Gastrocnemius medialis (tissue), 4 donors: ENCODE measurements at places on chromosomes 5 and 9. TPM values are rescaled to one million over a fixed set of nuclear protein-coding genes. Genes with fewer than 3 reads are reported as not detected.

The PCDHGA12 gene
- 2.0 TPM for total RNA-seq

The SIL1 gene
- 52.6 TPM for total RNA-seq

The CAPSL gene
- total RNA-seq = not detected

GRCh38 chr5:122149321-122150090 lies 20.2 kb downstream of the ZNF474 start:
- no peak for DNase-seq

The TAF11L10 gene
- not detected for total RNA-seq

The PCDHA3 gene
- 0.07 TPM for total RNA-seq

DNA sequence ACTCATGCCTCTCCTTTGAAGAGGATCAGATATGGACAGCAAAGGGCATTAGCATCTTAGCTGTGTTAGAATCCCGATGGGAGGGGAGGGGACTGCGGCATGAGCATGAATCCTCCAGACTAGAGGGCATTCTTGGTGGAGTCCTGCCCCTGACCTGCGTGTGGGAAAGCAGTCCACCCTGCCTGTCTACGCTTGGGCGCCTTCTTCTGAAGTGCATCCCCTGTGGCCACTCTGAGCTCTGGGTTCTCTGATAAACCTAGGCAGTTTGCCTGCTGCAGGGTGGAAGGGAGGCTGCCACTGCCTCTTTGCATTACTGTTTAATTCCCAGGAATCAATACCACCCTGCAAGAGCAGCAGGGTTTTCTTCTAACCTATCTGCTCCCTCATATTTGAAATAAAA lies 169.3 kb downstream of the INSYN2B start:
- no peak for DNase-seq

DNA sequence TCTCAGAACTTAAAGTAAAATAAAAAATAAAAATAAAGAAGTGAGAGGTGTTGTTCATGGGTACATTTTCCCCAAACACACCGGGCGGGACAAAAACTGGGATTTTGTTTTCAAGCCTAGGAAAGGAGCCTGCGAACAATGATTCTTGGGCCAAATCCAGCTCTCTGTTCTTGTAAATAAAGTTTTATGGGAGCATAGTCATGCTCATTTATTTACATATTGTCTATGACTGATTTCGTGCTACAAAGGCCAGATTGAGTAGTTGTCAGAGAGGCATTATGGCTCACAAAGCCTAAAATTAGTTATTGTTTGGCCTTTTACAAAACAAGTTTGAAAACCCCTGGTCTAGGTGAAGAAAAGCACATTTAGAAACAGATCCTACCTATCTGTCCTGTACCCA lies 821.0 kb upstream of the GRAMD2B start:
- no peak for DNase-seq

The AUH gene
- total RNA-seq = 17.2 TPM

The ADGRD2 gene
- total RNA-seq = not detected

The PCDHB15 gene
- 0.61 TPM for total RNA-seq

DNA sequence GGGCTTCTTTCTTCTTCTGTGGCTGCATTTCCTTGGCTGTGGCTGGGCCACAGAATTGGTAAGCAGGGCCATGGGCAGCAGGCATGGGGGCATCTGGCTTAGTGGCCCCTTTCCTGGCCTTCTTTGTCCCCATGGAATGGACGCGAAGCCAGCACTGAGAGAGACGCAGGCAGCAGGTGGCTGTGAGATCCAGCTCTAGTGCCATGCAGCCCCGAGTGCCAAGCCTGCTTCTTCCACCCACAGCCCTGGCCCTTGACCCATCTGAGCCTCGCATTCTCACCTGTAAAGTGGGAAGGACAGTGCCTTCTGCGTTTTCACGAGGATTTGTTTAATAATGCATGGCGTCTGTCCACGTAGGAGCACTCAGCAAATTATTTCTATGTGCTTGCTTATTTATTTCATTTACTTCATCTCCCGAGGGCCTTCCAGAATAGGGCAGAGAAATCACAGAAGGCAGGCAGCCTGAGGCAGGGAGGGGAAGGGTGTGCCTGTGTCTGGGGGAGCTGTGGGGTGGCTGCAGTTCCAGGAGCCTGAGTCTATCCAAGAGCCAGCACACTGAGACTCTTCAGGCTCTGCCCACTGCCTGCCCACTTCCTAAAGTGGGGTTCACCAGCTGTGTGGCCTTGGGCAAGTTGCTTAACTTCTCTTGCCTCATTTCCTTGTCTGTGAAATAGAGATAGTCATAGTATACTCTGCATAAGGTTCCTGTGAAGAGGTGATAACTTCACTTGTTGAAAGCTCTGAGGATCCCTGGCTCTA lies 55.2 kb downstream of the NTNG2 start:
- DNase-seq = no peak

- DNase-seq = no peak
These were observed 985.7 kb upstream of the WWC1 start for GRCh38 chr5:167305591-167306213.

DNA sequence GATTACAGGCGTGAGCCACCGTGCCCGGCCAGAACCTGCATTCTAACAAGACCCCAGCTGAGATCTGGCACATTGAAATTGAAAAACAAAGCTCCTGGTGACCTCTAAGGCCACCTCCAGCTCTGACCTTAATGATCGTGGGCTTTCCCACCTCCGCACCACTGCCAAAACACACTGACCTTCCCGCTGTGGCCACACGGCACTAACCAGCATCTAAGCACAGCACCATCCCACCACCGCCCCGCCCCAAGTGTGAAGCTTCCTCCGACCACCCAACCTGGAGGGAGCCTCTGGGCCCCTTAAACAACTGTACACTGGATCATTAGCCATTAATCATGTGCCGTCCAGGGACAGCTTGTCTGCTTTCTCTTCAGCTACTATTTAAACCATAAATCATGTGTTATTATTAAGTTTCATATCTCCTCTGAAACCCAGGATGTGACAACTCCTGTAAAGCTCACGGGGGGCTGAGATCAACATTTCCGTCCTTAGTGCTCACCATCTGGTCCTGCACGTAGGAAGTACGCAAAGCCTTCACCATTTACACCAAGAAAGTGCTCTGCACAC lies 80.6 kb downstream of the COL23A1 start:
- DNase-seq = no peak

The TRIM36 gene
- 0.05 TPM for total RNA-seq

GRCh38 chr5:172064766-172065165 lies 58.3 kb upstream of the FBXW11 start:
- no peak for DNase-seq

The CLIC3 gene
- 0.36 TPM for total RNA-seq

DNA sequence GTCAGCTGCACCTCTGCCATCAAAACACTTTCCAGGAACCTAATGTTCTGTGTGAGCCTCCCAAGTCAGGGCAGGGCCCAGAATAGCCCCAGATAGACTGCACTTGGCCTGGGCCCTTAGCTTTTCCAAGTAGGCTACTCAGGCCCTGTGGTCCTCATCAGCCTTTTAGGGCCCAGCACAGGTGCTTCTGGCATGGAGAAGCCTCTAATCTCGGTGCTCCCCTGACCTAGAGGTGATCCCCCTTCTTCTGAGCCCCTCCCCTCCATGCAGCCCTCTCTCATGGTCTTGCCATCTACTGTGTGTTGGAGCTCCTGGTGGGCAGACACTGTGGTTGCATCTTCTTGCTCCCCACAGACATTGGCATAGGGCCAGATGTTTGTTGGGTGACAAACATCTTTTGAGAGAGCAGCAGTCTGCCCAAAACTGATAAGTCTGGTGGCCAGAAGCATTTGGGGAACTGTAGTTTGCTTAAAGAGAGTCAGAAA lies 28.1 kb downstream of the FRMPD1 start:
- peak; percentile 61 for DNase-seq
